Mesothelial cell of epicardium (in vitro differentiated cells): ENCODE measurements at places on chromosomes 2 and 18. TPM values are rescaled to one million over a fixed set of nuclear protein-coding genes. Genes with fewer than 3 reads are reported as not detected.

TCF23 gene
- total RNA-seq, result 0.04 TPM in 1 of 3 replicates, not detected in the others

CPSF3 gene
- total RNA-seq, result 44.9 to 47.3 TPM (median 45.1 TPM) in 3 replicates

GRCh38 chr2:187403568-187404260, 44.3 kb downstream of the CALCRL start:
- DNase-seq, result no peak

- no peak for DNase-seq
These were observed 30.2 kb downstream of the STK25 start for GRCh38 chr2:241478166-241478565.

- DNase-seq, result no peak
These were observed 21.2 kb upstream of the TET3 start for GRCh38 chr2:73963385-73964120.

DNA sequence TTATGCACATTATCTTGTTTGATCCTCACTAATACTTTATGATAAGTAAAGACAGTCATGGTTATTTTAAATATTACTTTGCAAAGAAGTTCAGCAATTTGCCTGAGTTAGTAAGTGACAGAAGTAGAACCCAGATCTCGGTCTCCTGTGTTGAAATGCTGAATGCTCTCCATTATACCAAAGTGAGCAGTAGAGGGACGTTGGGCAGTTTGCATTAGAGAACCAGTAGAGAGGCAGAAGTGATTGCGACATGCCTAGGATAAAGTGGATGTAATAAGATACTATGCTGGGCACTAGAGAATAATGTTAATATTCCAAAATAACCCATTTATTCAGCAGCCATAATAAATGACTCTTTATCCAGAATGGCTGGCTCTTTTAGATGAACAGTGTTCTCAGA, 201.0 kb downstream of the PMAIP1 start:
- no peak for DNase-seq

GRCh38 chr2:26243470-26244308, 743 bp downstream of the HADHA start:
- peak; percentile 48 for DNase-seq

- DNase-seq, result no peak
These were observed 14.3 kb upstream of the ODC1 start for GRCh38 chr2:10462178-10463083.

ARHGAP15 gene
- 0.34 to 0.51 TPM (median 0.38 TPM) in 3 replicates for total RNA-seq

GRCh38 chr2:151277067-151277466, 12.4 kb downstream of the NMI start:
- DNase-seq, result no peak

DNA sequence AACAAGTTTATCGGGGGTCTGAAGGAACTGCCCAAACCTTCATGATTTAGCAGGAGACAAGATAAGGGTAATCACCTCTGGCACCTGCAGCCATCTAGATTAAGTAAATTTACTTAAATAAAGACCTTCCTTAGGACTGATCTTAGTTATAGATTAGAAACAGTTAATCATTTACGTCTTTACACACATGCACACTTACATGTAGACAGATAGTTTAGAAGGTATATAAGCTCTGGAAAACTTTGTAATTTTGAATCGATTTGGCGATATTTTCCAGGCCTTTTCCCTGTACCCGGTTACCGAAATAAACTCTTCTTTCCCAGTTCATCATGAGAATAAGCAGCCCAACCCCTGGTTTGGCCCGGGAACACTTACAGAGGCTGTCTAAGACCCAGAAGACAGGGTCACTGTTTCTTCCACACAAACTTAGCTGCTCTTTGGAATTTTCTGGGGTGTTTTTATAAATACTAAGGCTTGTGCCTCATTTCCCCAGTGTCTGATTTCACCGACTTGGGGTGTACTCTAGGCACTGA, 560 bp upstream of the SKA1 start:
- DNase-seq, result no peak

GRCh38 chr2:49813208-49813607, 658.9 kb upstream of the FSHR start:
- DNase-seq, result no peak
